GM13976 (cell line): ENCODE measurements at places on chromosomes 7 and 10.
A peak's percentile ranks its signal among the peaks of the same experiment; 100 is the strongest.

DNA sequence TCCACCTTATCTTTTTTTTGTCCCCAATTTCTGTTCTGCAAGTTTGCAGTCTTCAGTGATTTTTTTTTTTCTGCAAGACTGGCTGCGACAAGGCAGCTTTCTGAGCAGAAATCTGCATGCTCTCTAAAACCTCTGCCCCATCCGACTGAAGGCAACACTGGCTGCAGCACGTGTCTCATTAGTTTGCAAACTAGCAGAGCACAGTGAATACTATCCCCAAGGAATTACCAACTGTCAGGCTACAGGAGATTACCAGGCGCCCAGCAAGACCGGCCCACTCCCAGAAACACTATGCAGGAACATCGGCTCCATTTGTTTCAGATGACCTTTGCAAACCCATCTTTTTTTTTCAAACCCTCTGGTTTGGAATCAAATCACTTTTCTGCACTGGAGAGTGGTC lies 538.8 kb downstream of the SORCS1 start:
- no peak for DNase-seq

DNA sequence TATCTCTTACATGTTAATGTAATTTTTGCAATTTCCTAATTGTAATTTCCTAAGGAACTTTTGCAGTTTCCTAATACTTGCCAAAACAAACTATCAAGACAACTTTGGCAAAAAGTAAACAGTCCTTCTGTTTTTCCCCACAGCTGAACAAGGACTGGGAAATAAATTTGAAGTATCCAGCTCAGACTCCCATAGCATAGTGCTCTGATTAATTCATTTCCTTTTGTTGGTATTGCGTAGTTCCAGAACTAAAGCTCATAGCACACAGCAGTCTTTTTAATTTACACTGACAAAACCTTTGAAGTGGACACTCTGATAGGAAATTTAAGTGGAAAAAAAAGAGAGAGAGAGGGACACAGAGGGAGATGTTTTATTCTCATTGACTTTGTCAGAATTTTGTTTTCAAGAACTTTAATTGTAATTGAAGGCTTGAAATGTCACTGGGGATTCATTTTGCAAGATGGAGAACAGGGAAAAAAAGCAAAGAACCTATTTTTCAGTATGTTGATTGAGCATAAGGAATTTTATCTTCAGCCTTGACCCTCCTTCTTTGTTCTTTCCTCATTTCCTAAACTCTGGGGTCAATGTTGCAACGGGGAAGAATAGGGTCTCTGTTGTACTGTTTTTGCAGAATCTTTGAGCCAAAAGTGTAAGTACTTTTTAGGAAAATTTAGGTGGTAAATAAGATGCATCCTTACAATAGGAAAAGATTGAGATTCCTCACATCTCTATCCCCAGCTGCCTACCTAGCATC lies 232.2 kb upstream of the NPSR1 start:
- DNase-seq = no peak

DNA sequence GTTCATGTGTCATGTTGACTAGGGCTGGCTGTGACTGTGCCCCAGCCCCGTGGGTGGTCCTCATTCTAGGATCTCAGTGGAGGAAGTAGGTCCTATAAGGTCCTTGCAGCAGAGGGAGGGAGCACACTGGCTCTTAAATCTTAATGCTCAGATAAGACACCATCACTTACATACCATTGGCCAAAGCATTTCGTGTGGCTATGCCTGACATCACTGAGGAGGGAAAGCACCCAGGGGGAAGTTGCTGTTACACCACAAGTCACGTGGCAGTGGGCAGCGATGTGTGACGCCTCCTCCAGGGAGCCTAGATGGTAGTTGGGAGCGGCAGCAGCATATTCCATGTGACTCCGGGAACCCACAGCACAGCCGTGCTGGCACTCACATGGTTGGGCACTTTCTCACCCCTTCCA lies 224.7 kb upstream of the SH2B2 start:
- DNase-seq = peak; percentile 89

DNA sequence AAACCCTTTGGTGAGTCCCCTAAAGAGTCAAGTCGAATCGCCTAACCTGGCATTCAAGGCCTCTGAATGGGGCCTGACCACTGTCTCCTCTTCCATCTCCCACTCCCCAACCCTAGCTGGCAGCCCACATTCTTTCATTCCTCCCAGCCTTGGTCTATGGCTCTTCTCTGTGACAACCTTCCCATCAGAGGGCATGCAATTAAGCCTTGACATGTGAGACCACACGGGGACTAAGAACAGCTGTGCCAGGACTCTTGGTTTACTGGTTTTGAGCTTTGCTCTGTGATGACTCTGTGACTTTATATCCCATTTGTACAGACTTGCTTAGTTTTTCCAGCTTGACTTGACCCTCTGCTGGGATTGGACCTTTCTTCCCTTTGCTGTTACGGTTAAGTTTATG lies 116.6 kb downstream of the BUB3 start:
- DNase-seq = no peak

DNA sequence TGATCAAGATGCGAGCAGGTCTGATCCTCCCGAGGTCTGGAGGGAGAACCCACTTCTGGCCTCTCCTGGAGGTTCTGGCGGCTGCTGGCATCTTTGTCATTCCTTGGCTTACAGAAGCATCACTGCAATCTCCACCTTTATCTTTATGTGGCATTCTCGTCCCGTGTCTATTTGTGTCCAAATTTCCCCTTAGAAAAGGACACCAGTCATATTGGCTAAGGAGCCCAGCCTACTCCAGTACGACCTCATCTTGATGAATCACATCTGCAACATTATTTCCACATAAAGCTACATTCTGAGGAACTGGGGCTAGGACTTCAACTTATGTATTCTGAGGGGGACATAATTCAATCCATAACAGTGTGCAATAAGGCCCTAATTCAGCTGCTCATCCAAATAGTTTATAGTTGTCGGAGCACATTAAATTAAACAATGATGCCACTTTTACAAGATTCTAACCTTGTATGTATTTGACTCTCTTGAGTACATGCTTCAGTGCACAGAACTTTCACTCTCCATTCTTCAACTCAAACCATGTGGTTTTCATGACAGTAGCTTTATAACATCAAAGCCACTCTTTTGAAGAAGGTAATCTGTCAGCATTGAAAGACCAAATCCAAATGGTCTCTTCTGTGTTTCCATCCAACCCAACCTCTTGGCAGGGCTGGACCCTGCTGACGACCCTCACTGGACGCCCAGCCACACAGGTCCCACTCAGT lies 86.2 kb upstream of the DDC start:
- DNase-seq = no peak

DNA sequence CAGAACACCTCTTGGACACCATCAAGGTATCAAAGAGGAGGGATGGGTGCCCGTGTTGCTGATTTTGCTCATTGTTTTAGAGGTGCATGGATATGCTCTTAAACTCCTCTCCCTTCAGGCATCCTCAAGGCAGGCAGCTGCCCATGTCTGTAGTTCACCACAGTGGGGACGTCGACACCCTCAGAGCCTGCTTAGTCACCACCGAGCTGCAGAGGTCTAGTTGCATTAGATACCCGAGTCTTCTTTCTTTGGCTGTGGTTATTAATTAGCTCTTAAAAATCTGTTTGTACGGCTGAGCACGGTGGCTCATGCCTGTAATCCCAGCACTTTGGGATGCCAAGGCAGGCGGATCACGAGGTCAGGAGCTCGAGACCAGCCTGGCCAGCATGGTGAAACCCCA lies 24.7 kb upstream of the TSPAN13 start:
- no peak for DNase-seq

GRCh38 chr7:132565441-132565840 lies 10.8 kb downstream of the PLXNA4 start:
- no peak for DNase-seq

- no peak for DNase-seq
These were observed 7.3 kb downstream of the ELMO1 start for GRCh38 chr7:37441386-37441760.

GRCh38 chr10:21764466-21765189 lies 230.6 kb downstream of the MLLT10 start:
- DNase-seq = no peak
